Activated CD4-positive, alpha-beta T cell treated with anti-CD3 and anti-CD28 coated beads for 48 hours (primary cell): ENCODE measurements at places on chromosomes 16 and 17.

DNA sequence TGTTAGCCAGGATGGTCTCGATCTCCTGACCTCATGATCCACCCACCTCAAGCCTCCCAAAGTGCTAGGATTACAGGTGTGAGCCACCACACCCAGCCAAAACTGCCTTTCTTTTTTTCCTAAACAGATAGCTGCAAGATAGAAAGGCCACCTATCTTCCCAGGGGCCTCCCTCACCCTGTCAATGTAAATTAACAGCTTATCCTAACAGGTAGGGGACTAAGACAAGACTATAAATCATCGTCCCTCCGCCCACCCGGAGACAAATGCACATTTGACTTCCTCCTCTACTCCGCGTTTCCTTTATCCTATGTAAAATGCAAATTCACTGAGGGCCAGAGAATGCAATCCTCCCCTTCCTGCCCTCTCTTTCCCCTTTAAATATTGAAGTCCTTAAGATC is 71.4 kb downstream of the MARF1 start:
- DNase-seq = no peak

GRCh38 chr16:78791926-78792325 is 692.5 kb downstream of the WWOX start:
- no peak for DNase-seq

DNA sequence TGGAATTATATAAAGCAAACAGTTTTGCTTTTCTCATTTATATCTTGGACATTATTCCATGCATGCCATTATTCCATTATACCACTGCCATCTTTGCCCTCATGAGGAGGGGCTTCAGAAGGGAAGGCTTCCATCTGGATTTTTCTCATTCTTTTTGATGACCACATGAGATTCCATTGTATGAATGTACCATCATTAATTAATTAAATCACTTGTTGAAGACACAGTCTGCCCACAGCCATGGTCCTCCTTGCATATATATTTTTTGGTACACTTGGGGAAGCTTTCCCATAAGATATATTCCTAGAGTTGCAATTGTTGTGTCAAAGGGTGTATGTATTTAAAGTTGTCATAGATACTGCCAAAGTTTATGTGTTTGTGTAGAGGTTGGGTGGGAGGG is 7.1 kb downstream of the ARL4D start:
- no peak for DNase-seq

GRCh38 chr17:82076785-82077591 is 11.4 kb upstream of the DUS1L start:
- DNase-seq = no peak

- no peak for DNase-seq
Observed at GRCh38 chr16:47847220-47847970, 308.4 kb downstream of the ABCC12 start.

DNA sequence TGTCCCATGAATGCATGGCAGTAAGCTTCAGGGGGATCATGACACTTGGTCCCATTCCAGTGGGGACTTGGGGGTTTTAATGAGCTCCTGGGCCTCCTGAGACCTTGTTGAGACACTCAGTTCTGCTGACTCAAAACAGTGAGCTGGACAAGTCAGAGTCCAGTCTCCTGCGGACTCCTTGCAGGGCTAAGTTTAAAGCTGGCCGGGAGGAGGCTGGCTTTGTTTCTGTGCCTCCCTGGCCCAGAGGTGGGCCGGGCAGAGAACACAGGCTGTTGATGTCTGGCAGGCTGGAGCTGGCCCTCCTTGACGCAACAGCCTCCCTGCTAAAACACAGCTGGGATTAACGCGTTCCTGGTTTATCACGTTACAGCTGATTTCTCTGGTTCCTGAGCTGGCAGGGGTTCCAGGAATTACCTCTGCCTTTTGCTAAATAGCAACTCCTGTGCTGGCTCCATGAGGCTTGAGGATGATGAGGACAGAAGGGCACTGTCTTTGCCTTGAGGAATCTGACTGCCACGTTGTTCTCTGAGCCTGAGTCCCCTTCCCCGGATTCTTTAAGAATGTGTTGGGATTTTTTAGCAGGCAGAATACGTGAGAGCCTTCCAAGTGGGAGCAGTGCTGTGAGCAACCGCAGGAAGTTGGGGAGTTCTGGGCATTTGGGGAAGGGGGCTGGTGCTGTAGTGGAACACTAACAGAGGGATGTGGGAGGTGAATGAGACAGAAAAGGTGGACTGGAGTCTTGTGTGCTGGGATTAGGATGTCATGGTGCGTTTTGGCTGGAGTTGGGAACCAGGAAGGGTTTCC is 2.0 kb downstream of the GPT2 start:
- no peak for DNase-seq

GRCh38 chr17:57858838-57859237 is 9.0 kb upstream of the MRPS23 start:
- no peak for DNase-seq

GRCh38 chr17:7887038-7887481 is 1.5 kb upstream of the CHD3 start:
- DNase-seq = no peak

GRCh38 chr16:83541231-83541630 is 266.5 kb upstream of the HSBP1 start:
- no peak for DNase-seq

- DNase-seq = no peak
Observed at GRCh38 chr16:58882292-58882691, 148.2 kb upstream of the GOT2 start.

DNA sequence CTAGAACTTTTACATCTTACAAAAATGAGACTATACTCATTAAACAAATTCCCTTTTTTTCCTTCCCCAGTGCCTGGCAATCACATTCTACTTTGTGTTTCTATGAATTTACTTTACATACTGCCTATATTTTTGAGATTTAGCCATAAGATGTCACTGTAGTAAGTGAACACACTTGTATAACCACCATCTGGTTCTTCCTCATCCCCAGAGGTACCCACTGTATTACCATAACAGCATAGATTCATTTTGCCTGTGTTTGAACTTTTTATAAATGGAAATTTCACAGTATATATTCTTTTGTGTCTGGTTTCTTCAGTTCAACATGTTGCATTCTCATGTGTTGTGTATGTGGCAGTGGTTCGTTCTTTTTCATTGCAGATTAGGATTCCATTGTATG is 15.8 kb downstream of the CYB5B start:
- DNase-seq = no peak

- DNase-seq = no peak
Observed at GRCh38 chr17:8458128-8458527, 22.4 kb downstream of the NDEL1 start.

DNA sequence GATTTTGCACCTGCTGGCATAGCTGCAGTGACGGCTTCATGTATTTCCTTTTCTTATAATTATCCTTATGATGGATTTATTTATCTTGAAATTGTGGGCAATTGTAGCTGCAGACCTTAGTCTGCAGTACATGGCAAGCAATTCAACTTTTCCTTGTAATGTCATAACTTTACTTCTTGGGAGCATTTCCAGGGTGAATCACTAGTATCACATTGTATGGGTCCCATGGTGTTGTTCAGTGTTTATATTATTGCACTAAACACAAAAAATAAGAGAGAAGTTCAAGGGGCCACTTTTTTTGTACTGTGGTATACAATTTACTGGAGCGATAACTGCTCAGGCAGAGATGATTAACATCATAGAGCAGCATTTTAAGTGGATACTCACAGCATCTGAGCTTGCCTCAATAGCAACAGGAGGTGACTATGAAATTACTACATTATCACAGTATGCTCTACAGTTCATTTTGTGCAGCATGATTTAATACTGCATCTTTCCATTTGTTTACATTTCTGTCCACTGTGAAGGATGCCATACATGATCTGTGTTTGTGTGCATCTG is 169.5 kb downstream of the STX8 start:
- DNase-seq = no peak

DNA sequence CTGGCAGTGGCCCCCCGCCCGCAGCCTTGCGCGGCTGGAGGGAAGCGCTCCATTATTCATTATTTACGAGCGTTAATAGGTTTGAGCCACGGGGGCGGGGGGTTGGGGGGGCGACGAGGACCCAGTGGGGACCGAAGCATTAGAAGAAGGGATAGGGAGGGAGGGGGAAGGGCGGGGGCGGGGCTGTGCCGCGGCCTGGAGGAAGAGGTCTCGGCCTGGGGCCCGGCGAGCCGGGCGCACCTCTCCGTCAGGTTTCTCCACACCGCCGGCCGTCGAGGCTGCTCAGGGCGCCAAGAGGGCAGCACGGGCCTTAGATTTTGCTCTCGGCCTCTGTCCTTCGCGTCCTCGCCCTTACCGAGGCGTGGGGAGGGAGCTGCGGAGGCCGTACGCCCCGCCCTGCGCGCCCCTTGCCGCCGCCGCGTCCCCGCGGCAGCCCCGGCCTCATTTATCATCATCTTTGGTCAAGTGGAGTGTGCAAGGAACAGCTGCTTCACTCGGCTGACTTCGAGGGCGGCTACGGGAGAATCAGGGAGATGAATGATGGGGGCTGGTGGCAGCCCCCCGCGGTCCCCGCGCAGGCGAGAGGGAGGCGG is 54.2 kb downstream of the SREBF1 start:
- no peak for DNase-seq

GRCh38 chr16:67537636-67538591 is 9.3 kb downstream of the RIPOR1 start:
- DNase-seq = peak; percentile 44

DNA sequence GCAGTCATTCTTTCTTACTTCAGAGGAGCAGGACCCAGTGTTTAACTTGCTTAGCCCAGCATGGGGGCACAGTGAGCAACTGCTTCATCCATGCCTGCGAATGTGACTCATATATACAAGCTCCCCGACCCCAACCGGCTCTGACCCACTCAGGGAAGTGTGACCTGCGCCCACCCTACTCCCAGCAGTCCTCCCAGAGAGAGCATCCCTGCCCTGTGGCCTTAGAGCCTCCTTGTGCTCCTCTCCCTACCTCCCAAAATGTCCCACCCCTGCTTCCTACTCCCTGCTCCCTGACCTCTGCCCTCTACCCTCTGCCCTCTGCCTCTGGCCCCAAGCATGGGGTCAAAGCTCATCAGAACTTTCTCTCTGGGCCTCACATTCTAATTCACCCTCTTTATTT is 46.9 kb upstream of the DLX4 start:
- no peak for DNase-seq

DNA sequence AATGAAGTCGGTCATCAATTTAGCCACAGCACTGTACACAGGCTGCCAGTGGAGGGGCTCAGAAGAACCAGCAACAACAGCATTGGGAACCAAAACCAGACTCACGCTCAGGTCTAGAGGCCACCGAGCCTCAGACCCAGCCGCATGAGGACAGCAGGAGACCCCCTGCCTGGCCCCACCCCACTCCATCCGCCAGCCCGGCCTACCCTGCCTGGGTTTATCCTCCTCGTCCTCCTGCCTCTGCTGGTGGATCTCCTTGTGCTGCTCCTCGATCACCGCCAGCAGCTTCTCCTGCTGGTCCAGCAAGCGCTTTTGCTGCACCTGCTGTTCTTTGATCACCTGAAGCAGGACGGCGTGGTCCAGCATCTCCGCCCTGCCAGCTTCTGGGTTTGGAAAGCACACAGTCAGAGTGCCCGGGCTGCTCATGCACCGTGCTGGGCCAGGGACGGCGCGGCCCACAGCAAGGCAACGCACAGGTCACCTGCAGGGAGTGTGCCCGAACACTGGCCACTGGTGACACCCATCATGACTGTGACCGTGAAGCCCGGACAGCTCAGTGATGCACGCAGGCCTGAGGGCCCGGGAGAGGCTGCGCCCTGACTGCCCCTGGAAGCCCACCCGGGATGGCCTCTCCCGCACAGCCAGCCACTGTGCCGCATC is 7.7 kb downstream of the NDUFAF8 start:
- no peak for DNase-seq

- no peak for DNase-seq
Observed at GRCh38 chr17:7184091-7184488, 4.9 kb upstream of the ASGR1 start.

- DNase-seq = peak; percentile 67
Observed at GRCh38 chr16:4664538-4665418, 28.6 kb upstream of the NUDT16L1 start.

DNA sequence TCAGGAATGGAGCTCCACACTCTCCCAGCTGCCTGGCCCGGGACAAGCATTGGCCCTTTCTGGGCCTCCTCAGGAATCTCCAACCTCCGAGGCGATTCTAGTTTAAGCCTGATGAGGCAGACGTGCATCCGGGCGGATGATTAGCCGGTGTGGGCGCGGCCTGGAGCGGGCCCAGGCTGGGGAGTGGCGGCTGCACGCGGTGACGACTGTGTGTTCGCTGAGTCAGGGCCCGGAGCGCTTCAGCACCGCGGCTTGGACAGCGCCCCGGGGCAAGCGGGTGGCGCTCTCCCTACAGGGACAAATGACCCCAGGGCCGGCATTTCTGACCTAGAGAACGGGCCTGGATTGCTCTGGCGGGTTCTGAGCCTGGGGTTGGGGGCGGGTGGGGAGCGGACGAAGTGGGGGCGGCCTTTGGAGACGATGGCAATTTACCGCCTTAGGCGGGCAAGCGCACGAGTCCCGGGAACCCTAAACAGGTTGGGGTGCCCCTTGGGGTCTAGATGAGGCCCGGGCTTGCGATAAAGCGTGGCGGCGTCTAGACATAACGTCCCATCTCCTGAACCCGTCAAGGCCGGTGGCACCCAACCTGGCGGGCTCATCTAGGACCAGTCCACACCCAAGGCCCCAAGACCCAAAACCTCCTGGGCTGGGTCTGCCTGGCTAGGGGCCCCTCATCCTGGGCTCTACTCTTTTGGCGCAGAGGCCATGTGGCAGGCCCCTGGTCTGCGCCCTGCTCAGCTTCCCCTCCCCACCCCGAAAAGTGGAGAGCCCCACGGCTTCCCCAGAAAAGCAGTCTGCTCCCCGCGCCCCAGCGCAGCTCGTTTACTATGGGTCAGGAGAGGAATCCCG is 22.3 kb upstream of the ZNHIT3 start:
- DNase-seq = peak; percentile 82

GRCh38 chr16:2236337-2237101 is at the start of gene DNASE1L2:
TSS of gene DNASE1L2 (plus strand) at chr16:2236444. CDS start at chr16:2236817, 373 bp downstream.
- no peak for DNase-seq

DNA sequence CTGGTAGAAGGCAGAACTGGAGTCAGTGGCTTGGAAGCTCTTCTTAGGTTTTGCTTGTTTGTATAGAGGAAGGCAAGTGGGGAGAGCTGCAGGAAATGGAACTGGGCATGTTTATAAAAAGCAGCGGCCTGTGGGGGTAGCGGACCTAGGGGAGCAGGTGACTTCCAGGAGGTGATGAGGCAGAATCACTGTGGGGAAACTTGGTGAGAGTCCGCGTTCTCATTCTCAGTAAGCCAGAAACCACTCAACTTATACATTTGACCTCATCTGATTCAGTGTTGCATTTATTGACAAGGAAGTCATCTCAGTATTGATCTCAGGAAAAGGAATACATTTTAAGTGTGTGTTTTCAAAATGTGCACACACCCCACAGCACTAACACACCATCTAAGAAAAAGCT is 299.8 kb downstream of the CNTNAP4 start:
- DNase-seq = no peak

DNA sequence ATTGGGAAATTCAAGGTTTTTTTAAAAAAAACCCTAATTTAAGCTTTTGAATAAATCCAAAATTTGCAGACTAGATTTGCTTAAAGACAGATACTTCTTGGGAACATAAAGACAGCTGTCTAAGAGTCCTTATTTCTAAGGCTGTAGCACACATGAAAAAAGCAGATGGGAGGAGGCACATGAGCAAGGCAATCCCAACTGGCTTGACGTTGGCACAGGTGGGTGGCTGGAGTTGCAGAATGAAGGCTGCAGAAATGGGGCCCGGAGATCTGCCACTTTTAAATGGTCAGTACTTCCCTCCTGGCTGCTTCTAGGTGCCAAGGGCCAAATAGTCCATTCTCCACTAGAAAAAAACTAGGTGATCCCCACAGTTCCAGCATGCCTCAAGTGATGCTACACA is 4.4 kb downstream of the KIAA0753 start:
- no peak for DNase-seq

GRCh38 chr17:43695970-43696865 is 34.5 kb upstream of the MEOX1 start:
- no peak for DNase-seq
